Kidney glomerular epithelial cell (primary cell): ENCODE measurements at places on chromosomes 2 and 18.
A peak's percentile ranks its signal among the peaks of the same experiment; 100 is the strongest.

DNA sequence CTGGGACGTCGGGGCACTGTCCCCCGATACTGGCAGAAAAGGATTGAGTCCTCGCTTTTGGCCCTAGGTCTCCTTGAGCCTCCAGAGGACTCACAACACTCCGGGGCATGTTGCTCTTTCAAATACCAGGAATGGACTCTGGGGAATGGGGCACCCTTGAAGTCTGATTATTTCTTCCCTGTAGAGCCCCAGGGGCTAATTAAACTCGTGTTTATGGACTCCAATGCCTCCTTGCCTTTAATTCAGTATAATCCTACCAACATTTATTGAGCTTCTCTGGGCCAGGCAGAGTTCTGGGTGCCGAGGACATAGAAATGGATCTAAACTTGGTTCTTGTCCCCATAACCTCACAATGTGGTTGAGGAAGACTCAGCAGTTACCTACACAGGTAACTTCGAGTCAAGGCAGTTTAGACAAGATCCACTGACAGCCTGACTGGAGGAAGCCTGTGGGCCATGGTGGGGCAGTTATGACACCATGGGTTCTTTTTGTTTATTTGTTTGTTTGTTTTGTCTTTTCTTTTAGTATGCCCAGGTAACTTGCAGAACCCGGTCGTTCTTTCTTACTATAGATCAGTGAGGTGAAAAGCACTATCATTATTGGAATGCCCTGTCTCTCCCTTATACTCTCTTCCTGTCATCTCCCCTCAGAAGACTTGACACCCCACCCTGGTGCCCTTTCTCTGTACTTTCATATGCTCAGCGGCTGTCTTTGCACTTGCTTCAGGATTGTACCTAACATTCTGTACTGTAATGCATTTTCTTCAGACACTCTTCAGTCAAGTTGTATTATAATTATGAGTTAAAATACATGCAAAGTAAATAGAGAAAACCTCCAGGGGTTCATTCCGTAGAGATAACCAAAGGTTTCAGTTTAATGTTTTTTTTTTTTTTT lies 3.2 kb downstream of the CFLAR start:
- peak; percentile 62 for DNase-seq

DNA sequence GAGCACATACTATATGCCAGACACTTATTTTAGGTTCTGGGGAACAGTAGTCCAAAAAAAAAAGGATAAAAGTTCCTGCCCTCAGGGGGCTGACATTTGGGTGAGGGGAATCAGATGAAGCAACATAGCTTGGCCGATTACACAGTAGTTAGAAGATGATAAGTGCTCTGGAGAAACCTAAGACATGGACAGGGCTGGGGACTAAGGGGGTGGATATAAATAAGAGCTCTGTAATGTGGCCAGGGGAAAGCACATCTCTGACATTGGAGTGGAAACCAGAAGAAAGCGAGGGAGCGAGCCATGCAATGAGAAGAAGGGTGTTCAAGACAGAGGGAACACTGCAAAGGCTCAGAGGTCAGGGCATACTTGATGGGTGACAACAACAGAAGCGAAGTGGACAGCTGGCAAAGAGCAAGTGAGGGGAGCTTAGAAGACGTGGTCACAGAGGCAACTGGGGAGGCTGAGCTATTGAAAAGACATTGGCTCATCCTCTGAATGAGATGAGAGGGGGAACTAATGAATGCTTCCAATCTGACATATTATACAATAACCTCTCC lies 11.4 kb downstream of the TMEM182 start:
- no peak for DNase-seq

GRCh38 chr18:58032233-58032632 lies 11.8 kb upstream of the NEDD4L start:
- no peak for DNase-seq

GRCh38 chr2:238790833-238791230 lies 57.1 kb upstream of the TWIST2 start:
- no peak for DNase-seq

DNA sequence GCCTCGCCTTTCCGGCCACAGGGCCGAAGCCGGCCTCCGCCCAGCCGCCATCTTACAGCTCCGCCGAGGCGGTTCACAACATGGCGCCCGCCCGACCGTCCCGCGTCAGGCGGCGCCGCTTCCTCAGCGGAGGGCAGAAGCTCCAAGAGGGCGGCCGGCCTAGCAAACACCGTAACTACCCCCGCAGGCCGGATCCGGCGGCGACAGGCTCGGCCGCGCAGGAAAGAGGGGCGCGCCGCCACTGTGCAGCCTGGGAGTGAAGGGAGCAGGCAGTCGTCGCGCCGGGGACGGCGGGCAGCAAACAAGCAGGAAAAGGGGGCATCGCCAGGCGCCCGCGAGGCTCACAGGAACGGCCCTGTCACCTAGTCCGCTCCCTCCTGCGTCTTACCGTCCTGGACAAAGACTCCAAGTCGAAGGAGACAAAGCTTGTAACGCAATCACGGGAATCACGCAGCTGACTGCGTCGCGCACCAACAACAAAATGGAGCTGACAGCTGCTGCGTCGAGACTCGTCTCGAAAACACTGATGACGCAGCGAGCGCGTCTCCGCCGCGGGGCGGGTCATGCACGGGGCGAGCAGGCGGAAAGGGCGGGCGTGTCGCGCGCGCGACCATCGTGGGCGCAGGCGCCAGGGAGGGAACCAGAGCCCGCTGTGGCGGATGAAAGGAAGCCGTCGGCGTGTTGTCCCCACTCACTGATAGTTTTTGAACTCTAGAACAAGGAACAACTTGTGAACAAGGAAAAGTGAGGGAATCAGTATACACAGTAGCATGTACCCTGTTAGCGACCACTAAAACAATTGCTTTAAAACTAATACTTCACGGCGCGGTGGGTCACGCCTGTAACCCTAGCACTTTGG lies at the start of gene CLK1:
Gene CLK1 (minus strand): TSS at position 483 of the 859 bp plus-strand sequence. CDS start 2,796 bp downstream, outside the sequence.
- DNase-seq: peak; percentile 62

- DNase-seq: no peak
Observed at GRCh38 chr2:5693287-5694201, 1.4 kb downstream of the SOX11 start.

- no peak for DNase-seq
Observed at GRCh38 chr2:138942466-138942865, 162.3 kb upstream of the NXPH2 start.

DNA sequence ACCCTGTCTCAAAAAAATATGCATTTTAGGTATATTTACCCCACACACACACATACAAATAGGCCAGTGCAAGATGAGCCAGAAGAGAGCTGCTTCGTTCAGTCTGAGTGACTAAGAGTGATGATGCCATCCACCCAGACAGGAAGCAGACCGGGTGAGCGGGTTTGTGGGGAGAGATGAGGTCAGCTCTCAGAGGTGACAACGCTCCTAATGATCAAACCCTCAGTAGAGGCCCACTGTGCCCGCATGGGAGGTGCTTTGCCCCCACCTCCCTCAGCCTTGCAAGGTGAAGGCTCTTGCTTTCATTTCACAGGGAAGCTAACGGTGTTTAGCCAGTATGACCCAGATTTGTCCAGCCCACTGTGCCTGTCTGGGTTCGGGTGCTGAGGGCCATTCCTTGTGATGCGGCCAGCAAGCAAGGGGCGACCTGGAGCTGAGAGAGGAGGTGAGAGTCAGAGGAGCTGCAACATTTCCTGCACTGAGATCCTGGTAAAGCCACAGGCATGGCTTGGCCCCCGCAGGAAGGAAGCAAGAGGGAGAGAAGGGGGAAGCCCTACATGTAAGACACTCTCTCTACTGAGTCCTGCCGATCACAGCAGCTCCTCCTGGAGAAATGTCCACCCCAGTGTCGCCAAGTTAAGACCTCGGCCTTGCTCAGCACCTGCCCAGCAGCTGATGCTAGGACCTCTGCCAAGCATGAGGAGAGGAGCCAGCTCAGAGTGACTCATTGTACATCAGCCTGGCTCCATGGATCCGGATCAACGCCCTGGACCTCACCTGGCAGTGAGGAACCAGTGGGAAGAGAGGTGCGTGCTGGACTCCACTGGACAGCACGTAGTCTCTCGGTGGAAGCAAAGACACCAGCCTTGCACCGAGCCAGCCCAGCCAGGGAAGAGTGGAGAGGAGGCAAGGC lies 37.0 kb downstream of the NIFK start:
- peak; percentile 85 for DNase-seq

DNA sequence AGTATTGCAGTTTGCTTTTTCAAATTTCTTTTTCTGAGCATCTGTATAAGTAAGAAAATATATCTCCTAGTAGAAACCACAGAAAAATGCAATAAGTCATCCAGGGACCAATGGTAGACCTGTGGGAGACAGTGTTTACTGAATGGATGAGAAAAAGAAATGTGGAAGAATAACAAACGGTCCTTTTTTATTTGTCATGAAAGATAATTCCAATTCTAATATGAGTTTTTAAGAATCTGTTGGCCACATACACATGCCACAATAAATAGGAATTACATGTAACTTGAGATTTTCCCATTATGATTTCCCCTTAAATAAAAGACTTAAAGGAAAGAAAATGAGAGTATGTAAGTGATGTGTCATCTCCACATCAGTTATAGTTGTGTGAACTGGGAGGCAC lies 107.7 kb upstream of the RAB27B start:
- DNase-seq: no peak

DNA sequence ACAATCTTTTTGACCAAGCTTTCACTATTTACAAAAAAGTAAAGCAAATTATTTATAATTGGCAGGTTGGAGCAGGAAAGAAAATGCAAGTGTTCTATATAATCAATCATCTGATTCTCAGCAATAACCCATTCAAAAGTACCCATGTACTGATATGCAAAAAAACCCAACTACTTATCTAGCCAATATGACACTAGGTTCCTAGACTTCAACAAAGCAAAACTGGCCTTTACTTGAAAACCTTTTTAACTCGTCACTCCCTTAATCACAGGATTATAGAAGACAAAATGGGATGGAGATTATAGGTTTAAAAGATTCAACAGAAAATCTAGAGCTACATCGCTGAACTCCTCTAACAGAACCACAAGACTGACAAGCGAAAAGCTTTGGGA lies 3.6 kb downstream of the TLK1 start:
- no peak for DNase-seq

- no peak for DNase-seq
Observed at GRCh38 chr2:234691968-234692955, 195.4 kb upstream of the ARL4C start.

DNA sequence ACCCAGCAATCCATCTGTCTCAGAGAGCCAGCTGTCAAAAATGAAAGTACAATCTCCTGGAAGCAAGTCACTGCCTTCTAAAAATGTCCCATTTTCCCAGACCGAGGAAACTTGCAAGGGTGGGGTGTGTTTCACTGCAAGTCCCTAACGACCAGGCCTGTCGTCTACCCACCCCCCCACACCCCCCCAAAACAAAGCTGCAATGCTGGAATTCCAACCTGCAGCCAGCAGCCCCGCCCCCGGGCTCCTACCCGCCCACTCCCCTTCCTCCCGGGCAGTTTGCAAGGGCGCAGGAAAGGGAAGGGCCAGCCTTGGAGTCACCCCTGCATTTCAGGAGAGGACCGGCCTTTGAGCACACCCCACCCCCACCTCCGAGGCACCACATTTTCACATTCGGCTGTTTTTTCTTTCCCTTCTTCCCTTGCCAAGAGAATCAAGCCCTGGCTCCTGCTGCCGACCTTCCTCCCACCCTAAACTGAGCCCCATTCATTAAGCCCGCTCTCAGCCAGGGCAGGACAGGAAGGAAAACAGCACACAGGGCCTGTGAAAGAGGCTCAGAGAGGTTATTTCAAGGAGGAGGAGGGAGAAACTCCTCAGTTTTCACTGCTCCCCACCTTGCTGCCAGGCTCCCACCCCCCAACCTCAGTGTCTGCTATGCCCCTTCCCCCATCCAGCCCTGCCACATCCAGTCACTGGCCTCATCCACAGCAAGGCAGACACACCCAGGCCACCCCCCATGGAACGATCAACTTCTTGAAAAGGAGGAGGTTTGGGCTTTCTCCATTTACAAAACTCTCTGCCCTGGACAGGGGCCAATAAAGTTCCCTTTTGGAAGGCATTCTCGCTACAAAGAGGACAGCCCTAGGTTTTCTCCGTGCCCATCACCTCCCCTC lies 11.3 kb downstream of the SMAD7 start:
- DNase-seq: no peak

GRCh38 chr2:42922790-42923579 lies 130.6 kb upstream of the HAAO start:
- peak; percentile 75 for DNase-seq

- no peak for DNase-seq
Observed at GRCh38 chr2:145344076-145344724, 824.3 kb upstream of the ZEB2 start.

DNA sequence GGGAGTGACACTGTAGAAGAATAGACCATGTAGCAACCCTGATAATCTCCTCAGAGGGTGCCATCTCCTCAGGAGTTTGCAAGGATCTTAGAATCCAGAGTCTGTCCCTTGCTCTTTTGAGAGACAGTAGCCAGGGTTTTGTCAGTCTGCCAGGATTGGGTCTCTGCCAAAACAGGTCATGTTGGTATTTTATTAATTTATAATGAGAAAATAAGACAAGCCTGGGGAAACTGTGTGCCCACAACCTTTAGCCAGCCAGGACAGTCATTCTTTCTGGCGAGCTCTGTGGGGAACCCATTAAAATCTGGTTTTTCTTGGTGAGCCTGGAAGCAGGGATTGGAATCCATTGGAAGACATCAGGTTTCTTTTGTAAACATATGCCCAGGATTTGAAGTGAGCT lies 78.6 kb downstream of the PTPRM start:
- DNase-seq: no peak

- no peak for DNase-seq
Observed at GRCh38 chr18:54626779-54627178, 35.7 kb downstream of the DYNAP start.

- no peak for DNase-seq
Observed at GRCh38 chr2:177031438-177032180, 181.0 kb upstream of the HNRNPA3 start.

DNA sequence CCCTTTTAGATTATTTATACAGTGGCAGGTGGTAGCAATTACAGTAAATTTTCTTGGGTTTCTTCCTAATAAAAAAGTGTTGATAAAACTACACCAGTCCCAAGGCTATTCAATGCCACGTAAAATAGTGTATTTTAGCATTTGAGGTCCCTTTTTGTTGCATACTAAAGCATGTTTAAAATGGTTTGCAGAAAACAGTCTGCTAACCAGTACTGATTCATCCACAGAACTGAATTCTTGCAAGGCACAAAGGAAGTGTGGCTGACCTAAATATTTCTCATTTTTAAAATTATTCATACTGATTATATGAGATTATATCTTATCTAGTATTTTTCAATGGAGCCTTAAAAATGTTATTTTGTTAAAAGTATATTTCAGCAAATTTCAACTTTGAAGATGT lies 98.1 kb downstream of the SMAD2 start:
- no peak for DNase-seq

DNA sequence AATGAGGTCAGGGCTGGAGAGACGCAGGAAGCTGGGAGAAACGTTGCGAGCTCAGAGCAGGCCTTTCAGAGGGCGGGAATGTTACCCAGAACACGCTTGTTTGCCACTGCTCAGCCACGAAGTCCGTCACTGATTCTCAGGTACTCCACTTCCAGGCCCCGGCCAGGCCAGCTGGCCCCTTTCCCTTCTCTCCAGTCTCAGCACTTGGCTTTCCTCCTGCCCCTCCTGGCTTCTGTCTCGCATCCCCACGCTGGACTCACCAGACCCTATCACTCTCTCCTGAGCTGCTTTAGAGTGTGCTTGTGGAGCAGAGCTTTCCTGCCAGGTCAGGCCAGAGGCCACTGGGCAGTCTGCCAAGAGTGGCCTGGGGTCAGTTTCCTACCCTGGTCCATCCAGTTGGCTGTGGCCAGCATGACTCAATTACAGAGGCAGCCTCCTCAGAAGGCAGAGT lies 151.4 kb downstream of the TWIST2 start:
- no peak for DNase-seq

GRCh38 chr18:48790226-48790863 lies 160.4 kb downstream of the SMAD7 start:
- no peak for DNase-seq
